ENCODE measurements at places on chromosomes 13 and 19.

GRCh38 chr13:74687442-74688182 is 553.4 kb upstream of the KLF12 start:
- DNase-seq: no peak

GRCh38 chr13:107680115-107680514 is 535.2 kb downstream of the LIG4 start:
- peak; percentile 3 for DNase-seq

DNA sequence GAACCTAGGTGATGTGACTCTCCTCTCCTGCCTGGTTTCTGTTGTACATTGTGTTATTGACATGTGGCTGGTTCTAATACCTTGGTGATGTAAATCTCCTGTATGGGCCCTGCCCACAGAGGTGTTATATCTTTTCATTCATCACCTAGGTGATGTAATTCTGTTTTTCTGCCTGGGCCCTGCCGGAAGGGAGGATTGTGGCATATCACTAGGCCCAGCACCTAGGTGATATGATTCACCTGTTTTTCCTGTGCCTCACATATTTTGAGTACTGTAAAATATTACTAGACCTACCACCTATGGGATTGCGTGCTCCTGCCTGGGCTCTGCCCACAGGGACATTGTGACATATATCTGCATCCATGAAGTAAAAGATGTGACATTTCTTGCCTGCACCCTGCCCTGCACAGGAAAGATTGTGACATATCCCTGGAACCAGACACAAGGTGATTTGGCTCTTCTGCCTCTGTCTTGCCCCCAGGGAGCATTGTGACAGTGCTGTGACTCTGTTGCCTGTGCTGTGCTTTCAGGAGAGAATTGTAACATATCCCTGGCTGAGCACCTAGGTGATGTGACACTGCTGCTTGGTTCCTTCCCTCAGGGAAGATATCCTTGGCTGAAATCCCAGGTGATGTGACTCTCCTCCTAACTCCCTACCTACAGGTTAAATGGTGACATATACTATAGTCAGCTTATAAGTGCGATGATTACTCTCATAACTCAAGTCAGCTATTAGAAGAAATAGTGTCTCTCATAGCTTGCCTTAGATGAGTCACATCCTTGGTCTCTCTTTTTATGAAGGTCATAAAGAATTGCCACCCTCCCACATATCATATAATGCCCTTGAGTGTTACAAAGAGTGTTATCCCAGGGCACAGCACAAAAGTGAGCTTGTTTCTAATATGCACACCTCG is 13.3 kb upstream of the ZNF681 start:
- DNase-seq: no peak

DNA sequence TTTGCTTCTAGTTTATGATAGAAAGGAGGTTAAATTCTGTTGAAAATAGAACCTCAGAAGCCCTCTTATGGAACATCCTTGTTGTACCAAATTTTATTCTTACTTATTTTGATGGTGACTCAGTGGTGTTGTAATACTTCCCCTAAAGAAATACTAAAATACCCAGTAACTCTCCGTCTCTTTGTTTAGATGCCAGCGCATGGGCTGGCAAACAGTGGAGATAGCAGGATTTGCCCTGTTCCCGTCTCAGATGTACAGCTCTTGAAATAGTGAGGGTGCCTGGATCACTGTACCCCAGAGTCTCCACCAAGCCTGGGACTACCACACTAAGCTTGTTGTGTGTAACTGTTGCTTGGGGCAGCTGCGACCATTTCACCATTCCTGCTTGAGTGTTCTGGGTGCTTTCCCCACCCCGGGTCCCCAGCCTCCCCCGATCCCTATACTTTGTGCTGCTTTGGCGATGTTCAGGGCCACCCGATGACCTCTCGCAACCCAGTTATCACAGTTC is 67.0 kb upstream of the TEX29 start:
- no peak for DNase-seq

DNA sequence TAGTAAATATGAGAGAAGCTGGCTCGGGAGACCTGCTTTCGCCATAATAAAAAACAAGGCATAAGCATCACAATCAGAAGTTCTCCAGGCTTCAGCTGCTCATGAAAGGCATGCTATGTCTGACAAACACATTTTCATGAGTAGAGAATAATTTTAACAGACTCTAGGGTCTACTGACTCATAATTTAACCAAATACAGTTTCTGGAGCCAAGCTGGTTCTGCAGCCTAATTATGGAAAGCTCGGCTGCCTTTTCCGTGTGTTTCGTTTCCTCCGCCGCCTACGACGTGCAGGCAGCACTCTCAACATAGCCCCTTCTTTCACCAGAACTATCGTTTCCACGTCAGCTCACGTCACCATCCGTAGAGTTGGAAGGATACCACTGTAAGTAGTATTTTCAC is 5.7 kb downstream of the MCF2L start:
- no peak for DNase-seq

- peak; percentile 13 for DNase-seq
Observed at GRCh38 chr19:14686411-14686810, 3.4 kb upstream of the ZNF333 start.

DNA sequence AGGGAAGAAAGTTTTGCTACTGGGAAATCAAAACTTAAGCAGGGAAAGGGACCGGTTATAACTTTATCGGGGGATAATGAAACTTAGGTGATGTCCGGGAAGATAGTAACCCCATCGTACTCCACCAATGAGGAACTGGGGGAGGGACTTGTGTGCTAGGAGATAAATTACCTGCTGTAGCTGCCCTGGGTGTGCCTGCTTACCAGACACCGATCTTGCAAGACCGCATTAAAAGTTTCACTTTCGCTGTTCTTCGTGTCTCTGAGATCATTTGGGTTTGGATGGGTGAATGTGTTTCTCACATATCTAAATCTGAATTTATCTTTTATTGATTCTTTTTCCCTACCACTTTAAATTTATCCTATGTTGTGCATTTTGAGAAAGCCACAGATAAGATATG is 381.4 kb downstream of the SLITRK6 start:
- DNase-seq: no peak

DNA sequence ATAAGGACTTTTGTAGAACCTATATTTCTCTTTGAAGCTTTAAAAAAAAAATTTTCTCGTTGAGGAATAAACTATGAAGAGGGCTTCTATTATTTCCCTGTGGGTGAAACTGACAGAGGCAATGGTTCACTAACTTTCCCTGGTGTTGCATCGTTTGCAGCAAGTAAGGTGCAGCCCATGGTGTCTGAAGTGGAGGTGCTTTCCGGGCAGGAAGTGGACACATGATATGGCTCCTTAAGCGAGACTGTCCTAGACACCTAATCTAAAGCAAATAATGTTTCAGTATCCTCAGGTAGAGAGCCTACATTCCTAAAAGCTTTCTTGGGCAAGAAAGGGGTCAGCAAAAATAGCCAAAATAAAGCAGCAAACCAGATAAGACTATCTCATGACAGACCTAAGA is 437.6 kb upstream of the ARGLU1 start:
- no peak for DNase-seq

DNA sequence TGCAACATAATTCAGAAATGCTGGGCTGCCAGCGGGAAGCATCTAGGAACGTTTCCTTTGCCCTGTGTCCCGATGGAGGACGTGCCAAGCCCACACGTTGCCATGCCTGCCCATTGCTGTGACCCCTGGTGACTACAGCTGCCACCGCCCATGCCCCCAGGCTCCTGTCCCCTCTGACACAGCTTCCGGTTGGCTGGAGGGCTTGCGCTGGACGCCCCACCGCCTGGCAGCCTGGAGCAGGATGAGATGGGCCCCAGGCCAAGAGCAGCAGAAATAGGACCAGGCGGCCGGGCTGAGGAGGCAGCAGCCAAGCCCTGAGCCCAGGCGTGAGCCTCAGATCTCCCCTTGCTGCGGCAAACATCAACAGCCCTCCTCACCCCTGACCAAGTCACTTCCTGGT is 125.9 kb downstream of the COL4A2 start:
- peak; percentile 54 for DNase-seq

- DNase-seq: no peak
Observed at GRCh38 chr13:22903925-22904324, 276.9 kb upstream of the SGCG start.

- no peak for DNase-seq
Observed at GRCh38 chr19:48737360-48737998, 2.9 kb downstream of the RASIP1 start.

DNA sequence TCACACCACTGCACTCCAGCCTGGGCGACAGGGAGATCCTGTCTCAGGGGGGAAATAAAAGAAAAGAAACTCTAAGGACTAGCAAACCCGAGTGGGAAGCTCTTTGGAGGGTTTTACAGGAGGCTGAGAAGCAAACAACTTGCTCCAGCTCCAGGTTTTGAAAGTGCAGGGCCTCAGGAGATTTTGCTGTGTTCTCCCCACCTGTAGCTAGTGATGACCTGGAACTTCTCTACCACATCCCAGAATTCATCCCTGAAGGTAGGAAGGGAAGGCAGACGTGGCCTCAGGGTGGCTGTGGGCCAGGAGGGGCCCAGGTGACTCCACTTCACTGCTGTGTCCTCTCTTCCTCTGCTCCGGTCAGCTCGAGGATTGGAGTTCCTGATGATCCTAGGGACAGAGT is 16.3 kb upstream of the PSMD8 start:
- DNase-seq: no peak

DNA sequence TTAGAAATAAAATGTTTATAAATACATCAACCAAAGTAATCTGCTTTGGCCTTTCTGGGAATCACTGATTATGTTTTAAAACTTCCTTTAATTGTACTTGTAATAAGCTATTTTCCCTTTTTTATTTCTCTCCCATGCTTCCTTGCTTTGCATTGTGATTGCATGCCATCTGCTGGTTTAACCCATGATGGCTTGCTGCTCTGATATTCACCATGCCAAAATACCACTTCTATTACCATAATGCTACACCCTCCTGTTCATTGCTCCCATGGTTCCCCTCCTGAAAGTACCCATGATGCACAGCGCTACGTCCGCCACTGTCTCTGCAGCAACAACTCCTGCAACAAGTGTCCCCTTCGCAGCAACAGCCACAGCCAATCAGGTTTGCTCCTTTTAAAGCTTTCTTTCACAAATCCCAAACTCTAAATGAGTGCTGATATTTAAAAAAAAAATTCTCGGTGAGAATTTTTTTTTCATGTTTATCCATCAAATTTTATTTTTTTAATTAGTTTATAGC is 67.7 kb upstream of the RAP2A start:
- DNase-seq: no peak

- DNase-seq: peak; percentile 63
Observed at GRCh38 chr19:44927746-44928145, 13.3 kb downstream of the APOC1 start.

DNA sequence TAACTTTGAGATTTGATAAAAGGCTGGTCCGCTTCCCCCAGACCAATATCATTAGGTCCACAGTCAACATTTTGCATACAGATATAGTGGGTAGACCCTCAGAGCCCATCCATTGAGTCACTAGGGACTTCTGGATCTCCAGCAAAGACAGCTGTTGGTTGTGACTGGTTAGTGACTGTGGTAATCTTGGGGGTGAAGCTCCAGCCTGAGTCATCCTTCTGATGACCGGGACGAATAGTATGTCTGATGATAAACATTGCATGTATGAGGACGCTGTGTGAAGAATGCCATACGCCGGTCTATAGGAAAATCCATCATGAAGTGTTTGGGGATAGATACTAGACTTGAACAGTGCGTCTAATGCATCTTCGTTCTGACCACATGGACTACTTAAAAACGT is 307.0 kb downstream of the UQCRFS1 start:
- DNase-seq: no peak

- no peak for DNase-seq
Observed at GRCh38 chr13:38429916-38430315, 80.3 kb downstream of the UFM1 start.

DNA sequence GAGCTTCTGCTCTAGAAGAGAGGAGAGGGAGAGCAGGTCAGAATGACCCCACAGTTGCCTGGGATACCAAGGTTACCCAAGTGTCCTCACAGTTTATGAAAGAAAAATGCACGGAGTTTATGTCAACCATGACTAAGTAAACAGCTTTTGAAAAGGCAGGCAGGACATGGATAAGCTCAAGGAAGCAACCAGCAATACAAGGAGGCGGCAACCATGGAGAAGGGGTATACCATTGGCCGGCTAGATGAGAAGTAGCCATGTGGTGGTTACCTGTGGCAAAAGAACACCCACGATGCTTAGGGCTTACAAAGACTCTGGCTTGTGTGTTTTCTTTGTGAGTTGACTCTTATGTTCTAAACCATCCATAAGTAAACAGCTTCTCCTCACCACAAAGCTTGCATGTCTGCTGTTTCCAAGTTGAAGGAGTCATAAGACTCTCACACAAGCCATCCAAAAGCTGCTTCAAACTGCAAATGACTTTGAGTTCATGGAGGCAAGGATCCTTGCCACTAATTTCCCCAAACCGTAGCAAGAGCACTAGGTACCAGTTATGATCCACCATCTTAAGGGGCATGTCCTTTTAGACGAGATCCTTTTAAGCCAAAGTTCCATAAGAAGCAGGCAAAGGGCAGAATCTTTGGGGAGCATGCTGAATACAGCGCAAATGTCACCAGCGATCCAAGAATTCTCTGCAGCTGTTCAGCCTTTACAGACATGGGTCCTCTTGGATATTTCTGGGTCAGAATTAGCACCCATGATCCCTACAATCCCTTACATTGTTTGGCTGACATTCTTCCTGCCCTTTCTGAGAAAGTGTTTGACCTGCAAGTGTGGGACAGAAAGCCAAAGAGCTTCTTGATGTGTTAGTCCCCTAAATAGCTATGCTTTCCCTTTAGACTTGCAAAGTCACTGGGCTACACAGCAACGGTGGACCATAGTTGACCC is 74.8 kb upstream of the IPO5 start:
- peak; percentile 33 for DNase-seq

DNA sequence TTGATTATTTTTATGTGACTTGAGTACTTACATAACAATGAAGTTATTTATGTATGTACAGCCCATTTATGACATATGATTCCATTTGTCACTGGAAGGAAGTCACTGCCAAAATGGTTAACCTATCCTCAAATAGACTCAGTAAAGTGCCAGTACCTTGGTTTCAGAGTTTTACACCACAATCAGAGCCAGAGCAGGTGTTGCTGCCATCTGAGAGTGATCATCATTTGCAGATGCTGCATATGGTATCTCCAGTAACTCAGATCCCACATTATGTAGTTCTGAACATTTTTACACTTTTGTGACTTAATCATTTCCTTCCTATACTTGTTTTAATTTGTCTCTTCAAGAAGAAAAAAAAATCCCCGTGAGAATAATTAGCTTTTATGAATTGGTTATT is 313.3 kb downstream of the HS6ST3 start:
- no peak for DNase-seq

GRCh38 chr19:33705860-33706259 is 84.1 kb downstream of the CHST8 start:
- no peak for DNase-seq

GRCh38 chr19:23273590-23274412 is 23.6 kb upstream of the ZNF724 start:
- peak; percentile 90 for DNase-seq

- no peak for DNase-seq
Observed at GRCh38 chr19:17127671-17128070, 52.1 kb downstream of the MYO9B start.

GRCh38 chr13:21909331-21909730 is 238.5 kb downstream of the FGF9 start:
- DNase-seq: no peak

All from astrocyte of the spinal cord (primary cell).